ENCODE measurements at places on chromosomes 6 and 20.
A peak's percentile ranks its signal among the peaks of the same experiment; 100 is the strongest.

DNA sequence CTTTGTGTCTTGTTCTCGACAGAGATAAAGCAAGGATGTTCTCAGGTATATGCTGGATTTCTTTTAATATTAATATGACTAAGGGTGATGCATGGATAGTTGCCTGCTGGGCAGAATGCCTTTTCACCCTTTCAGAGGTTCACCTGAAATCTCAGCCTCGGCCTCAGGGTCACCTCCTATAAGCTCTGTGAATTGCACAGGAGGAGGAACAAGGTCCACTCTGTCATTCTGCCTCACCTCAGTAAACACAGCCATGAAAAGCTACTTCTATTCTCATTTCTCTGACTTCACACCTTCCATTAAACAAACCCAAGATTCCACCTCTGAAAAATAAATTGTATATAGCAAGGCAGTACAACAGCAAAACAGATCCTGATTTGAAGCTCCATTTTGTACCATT is 38.1 kb upstream of the AIG1 start:
- no peak for DNase-seq

GRCh38 chr6:75094614-75095200 is 111.1 kb downstream of the COL12A1 start:
- no peak for DNase-seq

DNA sequence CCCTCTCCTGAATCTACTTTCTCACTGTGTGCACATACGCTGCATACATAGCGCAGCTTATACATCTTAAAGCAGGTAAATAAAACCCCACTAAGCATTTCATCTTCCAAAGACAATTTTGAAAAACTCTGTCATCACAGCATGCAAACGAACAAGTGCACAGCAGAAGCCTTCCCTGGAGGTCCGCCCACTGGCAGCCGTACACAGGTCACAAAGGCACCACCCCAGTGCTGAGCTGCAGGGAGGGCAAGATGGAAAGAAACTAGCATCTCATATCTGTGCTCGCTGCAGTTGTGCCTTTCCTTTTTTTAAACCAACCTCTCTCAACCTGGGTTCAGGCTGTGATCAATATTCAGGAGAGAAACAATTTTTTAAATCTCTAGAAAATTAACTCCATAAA is 73.3 kb downstream of the HUS1B start:
- DNase-seq = no peak

DNA sequence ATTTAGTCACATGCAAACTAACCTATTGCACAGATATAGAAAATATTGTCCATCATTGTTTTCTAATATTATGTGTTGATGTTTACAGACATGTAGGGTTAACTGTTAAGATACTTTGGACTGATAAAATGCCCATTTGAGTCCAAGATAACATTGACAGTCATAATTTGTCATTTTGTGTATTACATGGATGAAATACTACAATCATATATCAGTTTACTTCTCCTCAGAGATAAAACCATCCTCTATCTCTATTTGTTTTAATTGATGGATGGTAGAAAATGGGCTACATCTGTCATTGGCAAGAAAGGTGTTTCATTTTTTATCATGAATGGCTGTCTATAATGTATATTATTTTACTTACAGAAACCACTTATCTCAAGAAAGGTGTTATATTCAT is 6.2 kb downstream of the EPHA7 start:
- no peak for DNase-seq

- DNase-seq = no peak
Measured at GRCh38 chr6:158160932-158161539, 7.0 kb downstream of the SERAC1 start.

- DNase-seq = no peak
Measured at GRCh38 chr20:47133809-47134456, 222.6 kb downstream of the ZMYND8 start.

DNA sequence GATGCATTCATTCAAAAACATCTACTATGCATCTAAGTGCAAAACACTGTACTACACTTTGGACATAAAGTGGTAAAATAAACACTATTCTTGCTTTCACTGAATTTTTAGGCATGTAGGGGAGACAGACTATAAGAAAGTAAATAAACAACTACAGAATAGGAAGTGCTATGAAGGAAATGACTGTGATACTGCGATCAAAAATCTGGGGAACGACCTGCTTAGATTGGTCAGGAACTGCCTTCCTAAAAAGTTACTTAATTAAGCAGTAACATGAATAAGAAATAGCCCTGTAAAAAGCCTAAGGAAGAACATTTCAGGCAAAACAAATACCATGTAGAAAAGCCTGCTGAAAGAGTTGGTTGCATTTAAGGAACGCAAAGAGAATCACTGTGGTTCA is 50.6 kb downstream of the HACE1 start:
- DNase-seq = no peak

- DNase-seq = no peak
Measured at GRCh38 chr6:168301648-168302398, 17.8 kb downstream of the DACT2 start.

- no peak for DNase-seq
Measured at GRCh38 chr6:21732731-21733130, 139.2 kb downstream of the SOX4 start.

- no peak for DNase-seq
Measured at GRCh38 chr20:34639755-34640222, 37.1 kb downstream of the PIGU start.

DNA sequence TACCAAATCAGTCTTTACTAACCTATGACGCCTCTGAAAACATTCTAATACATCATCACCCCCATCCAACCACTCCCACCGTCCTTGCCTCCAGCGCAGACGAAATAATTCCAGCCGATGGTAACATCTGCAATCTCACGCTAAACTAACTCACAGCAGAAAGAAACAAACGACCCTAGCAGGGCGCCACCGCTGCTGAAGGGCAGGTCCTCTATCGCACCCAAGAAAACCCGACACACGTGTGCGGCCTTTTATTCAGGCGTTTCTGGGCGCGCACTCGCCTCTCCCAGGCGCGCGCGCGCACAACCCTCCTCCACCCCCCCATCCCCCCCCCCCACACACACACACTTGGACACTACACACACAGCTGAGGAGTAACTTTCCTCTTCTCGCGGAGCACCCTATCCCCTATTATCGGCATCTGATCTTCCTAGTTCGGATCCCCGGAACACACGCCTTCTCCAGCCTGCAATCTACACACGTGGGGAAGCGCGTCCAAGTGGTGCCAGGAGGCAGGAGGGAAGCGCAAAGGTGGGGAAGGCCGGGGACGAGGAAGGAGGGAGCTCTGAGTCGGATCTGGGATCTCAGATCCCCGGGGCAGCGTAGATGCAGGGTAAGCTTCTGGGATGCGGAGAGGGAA is 1.4 kb downstream of the GFOD1 start:
- DNase-seq = no peak

DNA sequence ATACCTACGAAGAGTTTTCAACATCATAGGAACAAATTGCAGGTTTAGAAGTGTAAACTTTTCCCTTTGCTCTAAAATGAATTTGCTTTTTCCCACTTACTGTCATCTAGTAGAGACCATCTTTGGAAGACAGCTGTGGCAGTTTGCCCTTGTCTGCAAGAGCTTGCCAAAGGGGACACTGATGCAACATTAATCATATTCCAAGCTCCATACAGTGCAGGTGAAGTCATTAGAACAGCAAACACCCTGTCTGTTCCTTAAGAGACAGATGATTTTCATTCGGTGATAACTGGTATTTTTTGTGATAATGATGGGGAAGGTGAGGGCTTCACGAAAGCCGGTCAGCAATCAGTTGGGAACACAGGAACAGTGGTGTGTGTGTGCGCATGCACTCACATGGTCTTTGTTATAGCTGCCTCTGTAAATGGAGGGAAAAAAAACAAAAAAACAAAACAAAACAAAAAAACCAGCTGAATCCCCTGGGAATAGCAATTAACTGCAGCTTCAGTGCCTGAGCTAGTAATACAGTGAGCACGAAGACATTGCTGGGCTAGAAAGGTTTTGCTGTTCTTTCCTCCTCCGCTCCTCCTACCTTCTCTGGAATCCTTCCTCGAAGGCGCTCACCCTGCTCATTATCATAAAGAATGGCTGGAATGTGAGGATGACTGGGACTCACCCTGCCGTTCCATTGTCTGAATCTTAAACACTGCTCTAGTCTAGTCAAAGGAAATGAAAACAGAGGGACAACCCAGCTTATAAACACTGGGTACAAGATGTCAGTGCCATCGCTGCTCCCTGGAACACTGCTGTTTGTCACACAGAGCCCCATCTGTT is 35.2 kb upstream of the KIF13A start:
- no peak for DNase-seq

DNA sequence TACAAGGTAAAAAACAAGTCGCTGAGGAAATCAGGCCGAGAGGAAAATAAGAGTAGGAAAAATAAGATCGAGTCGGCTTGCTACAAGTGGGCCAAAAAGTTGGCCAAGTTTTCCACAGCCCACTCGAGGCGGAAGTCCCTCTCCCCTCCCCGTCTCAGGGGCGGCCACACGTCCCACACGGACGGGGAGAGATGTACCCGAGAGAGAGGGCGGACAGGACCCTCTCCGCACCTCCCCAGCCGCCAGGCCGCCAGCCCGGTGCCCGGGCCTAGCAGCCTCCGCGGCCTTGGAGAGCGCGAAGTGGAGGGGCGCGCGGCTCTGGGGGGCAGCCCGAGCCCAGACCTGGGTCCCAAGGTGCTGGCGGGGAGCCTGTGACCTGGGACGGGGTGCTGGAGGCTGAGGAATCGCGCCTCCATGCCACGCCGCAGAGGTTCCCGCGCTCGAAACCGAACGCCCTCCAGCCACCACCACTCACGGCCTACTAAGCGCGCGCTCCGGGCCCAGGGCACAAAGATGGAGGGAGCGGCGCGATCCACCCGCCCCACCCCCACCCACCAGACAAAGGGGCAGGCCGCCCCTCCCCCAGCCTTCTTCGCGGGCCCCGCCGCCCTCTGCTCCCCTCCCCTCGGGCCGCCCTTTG is 1.9 kb upstream of the HMGA1 start:
- no peak for DNase-seq

DNA sequence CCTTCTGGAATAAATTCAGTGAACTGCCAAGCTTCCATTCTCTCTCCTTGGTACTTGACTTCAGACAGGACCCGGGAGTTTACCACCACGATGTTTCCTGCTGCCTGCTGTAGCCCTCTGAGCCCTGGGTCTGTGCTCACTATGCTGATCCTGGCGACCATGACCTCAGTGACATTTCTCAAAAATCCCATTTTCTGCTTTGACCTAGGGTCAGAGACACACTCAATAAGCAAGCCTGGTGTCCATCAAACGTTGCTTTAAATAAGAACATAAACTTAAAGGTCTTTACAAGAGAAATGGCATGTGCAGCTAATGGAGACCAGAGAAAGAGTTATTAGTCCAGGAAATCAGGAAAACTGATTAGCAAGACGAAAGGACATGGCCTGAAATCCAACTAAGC is 509.7 kb upstream of the SULF2 start:
- DNase-seq = no peak

- peak; percentile 46 for DNase-seq
Measured at GRCh38 chr6:138001750-138002349, 105.4 kb downstream of the PERP start.

DNA sequence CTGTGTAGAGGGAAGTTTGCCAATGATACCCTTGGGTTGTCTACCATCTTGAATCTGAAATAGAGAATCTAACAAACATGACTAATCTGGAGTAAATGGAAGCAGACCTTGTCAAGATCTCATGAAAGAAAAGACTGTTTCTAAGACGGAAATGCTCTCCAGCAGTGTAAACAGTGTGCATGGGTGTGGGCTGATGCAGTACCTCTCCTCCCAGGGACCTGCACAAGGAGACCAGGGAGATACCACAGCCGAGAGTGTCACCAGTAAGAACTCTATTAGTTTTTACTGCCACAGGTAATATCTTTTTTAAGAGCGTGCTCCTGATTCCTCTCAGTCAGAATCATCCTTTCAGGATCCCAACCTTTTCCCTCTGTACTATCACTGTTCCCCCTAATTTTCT is 513.3 kb upstream of the SOX4 start:
- no peak for DNase-seq

GRCh38 chr20:23782366-23782983 is 31.7 kb upstream of the CST1 start:
- no peak for DNase-seq

- DNase-seq = no peak
Measured at GRCh38 chr20:62350629-62351422, 16.3 kb downstream of the LAMA5 start.

GRCh38 chr20:21559305-21559704 is 45.4 kb upstream of the NKX2-2 start:
- DNase-seq = no peak

- DNase-seq = no peak
Measured at GRCh38 chr6:138219398-138219797, 1.1 kb upstream of the PBOV1 start.

GRCh38 chr6:142627474-142627873 is 317.5 kb downstream of the HIVEP2 start:
- DNase-seq = no peak

- no peak for DNase-seq
Measured at GRCh38 chr20:11738852-11739251, 178.8 kb upstream of the BTBD3 start.

GRCh38 chr6:170243791-170244291 is 47.0 kb downstream of the DLL1 start:
- no peak for DNase-seq

- DNase-seq = no peak
Measured at GRCh38 chr6:41040940-41041536, 1.2 kb upstream of the TSPO2 start.

- DNase-seq = no peak
Measured at GRCh38 chr6:147298461-147298860, 94.2 kb downstream of the STXBP5 start.

- no peak for DNase-seq
Measured at GRCh38 chr6:31879901-31880300, 1.1 kb upstream of the SLC44A4 start.

GRCh38 chr6:168160506-168161370 is 81.7 kb upstream of the FRMD1 start:
- DNase-seq = no peak

- DNase-seq = no peak
Measured at GRCh38 chr6:16987996-16988395, 113.9 kb upstream of the STMND1 start.

- DNase-seq = no peak
Measured at GRCh38 chr20:23637282-23638221, at the start of gene CST3. Gene CST3 (minus strand): TSS chr20:23637955. CDS start chr20:23637862, 93 bp downstream.

GRCh38 chr6:118933855-118934460 is 1.0 kb downstream of the MCM9 start:
- no peak for DNase-seq

DNA sequence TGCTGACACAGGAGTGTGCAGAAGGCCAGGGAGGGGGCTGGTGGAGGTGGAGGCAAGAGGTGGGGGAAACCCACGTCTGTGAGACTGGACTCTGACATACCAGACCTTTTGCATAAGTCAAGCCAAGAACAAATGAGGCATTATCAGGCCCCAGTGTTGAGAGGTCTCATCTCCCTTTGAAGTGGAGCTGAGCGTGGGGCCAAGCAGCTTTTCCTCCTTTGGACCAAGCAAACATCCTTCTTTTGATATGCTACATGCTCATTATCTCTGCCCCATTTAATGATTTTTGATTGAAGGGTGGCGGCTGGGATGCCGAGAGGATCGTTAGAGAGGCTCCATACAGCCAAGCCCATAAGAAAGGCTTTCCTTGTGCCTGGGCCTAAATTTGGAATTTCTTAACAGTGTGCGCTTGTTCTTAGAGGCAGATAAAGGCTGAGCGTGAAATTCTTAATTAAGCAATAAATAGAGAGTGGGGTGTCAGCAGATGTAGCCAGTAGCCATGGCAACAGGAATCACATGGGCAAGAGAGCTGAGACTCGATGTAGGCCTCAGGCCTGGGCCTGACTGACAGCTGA is 244.5 kb downstream of the PKHD1 start:
- DNase-seq = no peak

Data from stimulated activated CD8-positive, alpha-beta memory T cell treated with anti-CD3 and anti-CD28 coated beads, Interleukin-15, amount 100 ng/mL, for 1 hour (primary cell).